ENCODE measurements at places on chromosomes 16 and 17.

- DNase-seq = peak; percentile 34
Measured at GRCh38 chr17:71921796-71922195, 199.0 kb upstream of the SOX9 start.

- DNase-seq = no peak
Measured at GRCh38 chr16:9105189-9105588, 13.7 kb downstream of the HAPSTR1 start.

GRCh38 chr16:11495066-11495407, 91.7 kb downstream of the LITAF start:
- no peak for DNase-seq

GRCh38 chr17:79866791-79867518, 27.7 kb upstream of the CBX4 start:
- no peak for DNase-seq

DNA sequence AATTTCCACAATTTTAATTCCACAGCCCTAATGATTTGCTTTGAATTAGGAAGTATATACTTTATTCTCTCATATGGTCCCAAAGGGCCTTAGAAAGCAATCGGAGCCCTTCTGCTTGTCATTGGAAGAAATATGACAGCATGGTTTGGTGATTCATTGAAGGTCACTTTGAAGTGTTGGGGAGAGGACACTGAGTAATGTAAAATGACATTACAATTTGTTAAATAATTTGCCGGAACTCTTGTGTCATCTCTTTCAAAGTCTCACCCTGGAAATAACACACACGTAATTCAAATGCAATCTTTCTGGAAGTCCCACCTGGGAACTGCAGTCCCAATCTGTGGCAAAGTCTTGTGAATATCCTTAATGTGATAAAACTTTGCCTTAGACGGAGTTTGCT, 59.8 kb downstream of the BMERB1 start:
- DNase-seq = no peak

DNA sequence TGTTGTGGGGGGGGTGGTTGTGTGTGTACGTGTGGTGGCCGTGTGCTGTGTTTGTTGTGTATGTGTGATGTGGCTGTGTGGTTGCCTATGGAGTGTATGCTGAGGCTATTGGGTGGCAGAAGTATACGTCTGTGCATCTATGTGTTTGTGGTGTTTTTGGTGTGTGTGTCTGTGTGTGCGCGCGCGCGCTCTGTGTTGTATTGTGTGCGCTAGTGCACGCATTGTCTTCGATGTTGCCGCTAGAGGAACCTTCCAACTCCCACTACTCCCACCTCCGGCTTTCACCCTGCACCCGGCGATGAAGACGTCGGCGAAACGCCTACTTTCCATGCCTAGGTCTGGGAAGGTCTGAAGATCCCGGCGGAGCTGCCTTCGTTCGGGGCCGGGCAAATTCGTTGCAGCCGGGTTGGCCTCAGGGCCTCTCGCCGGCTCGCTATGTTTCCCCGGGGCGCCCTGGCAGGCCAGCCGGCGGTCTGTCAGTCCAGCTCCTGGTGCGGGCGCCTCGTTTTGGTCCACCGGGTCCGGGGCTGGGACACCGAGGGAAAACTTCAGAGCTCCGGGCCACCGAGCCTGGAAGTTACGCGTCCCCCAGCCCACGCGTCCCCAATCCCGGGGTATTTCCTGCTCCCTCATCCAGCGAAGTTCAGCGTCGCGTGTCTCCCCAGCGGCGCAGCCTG, 5.2 kb upstream of the DLX4 start:
- DNase-seq = no peak

- no peak for DNase-seq
Measured at GRCh38 chr17:81902023-81902652, at the start of gene NPB. TSS of gene NPB (plus strand) at chr17:81902238. CDS start at chr17:81902278, 40 bp downstream.

GRCh38 chr16:25841761-25842160, 150.0 kb downstream of the HS3ST4 start:
- DNase-seq = no peak

- peak; percentile 28 for DNase-seq
Measured at GRCh38 chr17:76791053-76791980, 53.4 kb downstream of the MFSD11 start.

- DNase-seq = no peak
Measured at GRCh38 chr17:44776628-44777393, 18.0 kb downstream of the ADAM11 start.

GRCh38 chr16:79175286-79176057, 425.1 kb downstream of the MAF start:
- no peak for DNase-seq

GRCh38 chr16:90016339-90016950, 2.8 kb downstream of the DBNDD1 start:
- DNase-seq = no peak

DNA sequence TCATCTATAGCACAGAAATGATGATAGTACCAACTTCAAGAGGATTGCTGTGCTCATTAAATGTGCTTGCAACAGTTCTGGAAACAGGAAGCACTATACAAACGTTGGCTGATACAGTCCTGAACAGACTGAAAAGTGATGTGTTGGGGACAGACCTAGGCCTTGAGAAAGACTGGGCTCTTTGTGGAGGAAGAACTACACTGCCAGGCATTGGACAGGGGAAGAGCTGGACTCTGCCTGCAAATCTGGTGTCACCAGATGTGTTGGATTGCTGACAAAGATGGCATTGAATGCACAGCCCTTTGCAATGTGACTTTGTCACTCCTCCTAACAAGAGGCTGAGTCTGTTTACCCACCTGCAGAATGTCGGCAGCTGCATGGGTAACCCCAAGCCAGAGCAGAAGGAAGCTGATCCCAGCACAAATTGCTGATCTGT, 12.4 kb upstream of the ST6GALNAC2 start:
- no peak for DNase-seq

- DNase-seq = no peak
Measured at GRCh38 chr16:88881007-88881615, 14.7 kb upstream of the PABPN1L start.

GRCh38 chr16:23351360-23351759, 49.3 kb downstream of the SCNN1B start:
- DNase-seq = no peak

GRCh38 chr16:3595521-3596021, 15.8 kb downstream of the SLX4 start:
- no peak for DNase-seq

DNA sequence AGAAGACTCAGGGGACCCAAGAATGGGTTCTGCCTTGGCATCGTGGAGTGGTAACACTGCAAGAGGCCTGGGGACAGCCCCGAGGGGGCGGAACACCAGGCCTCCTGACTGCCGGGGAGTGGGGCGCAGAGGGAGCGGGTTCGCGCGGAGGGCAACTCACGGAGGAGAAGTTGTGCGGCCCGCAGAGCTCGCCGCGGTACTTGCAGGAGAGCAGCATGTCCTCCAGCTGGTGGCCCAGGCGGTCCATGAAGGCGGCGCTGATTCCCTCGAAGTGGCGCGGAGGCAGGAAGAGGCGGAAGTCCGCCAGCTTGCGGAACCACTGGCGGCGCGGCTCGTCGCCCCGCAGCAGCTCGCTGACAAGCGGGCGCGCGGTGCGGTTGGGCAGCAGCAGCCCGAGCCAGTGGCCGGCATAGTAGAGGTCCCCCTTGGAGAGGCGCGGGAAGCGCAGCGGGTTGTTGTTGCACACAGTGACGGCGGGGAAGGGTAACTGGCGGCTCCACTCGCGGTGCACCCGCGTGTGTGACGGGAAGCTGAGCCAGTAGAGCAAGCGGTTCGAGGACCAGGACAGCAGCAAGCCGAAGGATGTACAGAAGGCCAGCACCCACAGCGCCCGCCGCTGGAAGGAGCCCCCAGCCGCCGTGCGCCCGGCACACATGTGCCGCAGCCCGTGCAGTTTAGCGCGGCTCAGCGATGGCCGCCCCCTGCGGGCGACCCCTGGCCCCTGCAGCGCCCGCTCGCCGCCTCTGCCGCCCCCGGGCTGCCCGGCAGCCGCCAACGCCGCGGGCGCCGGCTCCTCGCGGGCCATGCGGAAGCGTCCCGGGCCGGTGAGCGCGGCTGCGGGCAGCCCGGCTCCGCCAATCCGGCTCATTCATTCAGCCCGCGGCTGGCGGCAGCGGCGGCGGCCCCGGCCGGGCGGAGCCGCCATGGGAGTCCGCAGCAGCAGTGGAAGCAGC, 1.6 kb downstream of the ASIC2 start:
- DNase-seq = no peak

DNA sequence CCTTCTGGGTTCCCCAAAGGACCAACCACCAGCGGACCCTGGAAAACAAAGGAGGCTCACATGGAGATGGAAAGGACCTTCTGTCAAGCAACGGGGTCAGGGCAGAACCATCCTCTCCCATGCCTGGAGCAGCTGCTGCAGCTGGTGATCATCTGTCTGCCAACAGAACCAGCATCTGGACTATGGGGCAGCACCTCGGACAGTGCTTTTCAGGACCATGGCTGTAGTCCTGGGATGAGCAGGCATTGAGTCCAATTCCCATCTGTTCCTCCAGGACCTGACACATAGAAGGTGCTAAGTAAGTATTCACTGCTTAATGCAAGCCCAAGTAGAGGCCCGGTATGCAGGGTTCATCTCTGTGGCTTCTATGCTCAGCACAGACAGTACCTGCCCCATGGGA, 304.7 kb downstream of the XYLT1 start:
- DNase-seq = no peak

DNA sequence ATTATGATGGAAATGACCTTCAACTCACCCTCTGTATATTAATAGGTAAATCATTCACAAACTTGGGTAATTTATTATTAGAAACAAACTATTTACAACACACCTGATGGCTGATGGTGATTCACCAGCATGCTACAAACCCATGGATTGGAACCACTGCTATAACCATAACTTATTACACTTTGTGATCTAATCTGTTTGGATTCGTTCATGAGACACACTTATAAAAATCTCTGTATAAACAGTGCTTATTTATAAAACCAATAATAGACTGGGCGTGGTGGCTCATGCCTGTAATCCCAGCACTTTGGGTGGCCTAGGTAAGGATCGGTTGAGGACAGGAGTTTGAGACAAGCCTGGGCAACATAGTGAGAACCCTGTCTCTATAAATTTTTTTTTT, 16.0 kb downstream of the SMIM36 start:
- no peak for DNase-seq

GRCh38 chr17:29331708-29332085, 37.7 kb upstream of the NUFIP2 start:
- DNase-seq = no peak
